Dermis blood vessel endothelial cell (primary cell): ENCODE measurements at places on chromosomes 7 and 10. TPM values are rescaled to one million over a fixed set of nuclear protein-coding genes. Genes with fewer than 3 reads are reported as not detected.

DNA sequence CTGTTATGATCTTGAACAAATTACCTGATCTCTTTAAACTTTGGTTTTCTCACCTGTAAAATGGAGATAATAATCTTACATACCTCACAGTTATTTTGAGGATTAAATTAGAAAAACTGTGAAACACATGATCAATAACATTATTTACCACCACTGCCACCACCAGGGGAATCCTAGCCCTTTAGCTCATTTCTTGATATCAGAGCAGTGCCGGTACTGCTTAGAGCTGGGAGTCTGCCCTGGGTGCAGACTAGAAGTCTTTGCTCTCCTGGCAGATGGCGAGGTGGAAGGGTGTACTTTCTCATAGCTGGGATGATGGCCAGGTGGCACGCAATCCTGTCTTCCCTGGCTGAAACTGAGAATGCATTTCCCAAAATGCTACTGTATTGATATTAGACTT is 12.7 kb upstream of the EFCAB10 start:
- DNase-seq = no peak

GRCh38 chr7:5374464-5374863 is 49.2 kb downstream of the TNRC18 start:
- no peak for DNase-seq

GRCh38 chr10:121702351-121703320 is 104.4 kb upstream of the FGFR2 start:
- no peak for DNase-seq

DNA sequence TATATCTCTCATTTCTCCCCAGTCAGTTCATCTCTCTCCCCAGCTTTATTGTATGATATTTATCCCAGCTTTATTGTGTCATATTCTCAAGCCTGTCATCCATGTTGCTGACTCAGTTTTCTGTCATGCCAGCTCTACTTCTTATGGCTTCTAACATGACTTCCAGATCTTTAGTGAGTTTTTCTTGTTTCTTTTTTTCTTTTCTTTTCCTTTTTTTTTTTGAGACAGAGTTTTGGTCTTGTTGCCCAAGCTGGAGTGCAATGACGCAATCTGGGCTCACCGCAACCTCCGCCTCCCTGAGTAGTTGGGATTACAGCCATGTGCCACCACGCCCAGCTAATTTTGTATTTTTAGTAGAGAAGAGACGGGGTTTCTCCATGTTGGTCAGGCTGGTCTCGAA is 28.7 kb upstream of the CALU start:
- DNase-seq = no peak

HGF gene
- 3.4 and 8.8 TPM in 2 replicates for total RNA-seq

ITPRID1 gene
- not detected in 2 replicates for total RNA-seq
